ENCODE measurements at places on chromosomes 3 and 15.

- DNase-seq, result no peak
Measured at GRCh38 chr3:170270282-170270881, 48.2 kb downstream of the PRKCI start.

DNA sequence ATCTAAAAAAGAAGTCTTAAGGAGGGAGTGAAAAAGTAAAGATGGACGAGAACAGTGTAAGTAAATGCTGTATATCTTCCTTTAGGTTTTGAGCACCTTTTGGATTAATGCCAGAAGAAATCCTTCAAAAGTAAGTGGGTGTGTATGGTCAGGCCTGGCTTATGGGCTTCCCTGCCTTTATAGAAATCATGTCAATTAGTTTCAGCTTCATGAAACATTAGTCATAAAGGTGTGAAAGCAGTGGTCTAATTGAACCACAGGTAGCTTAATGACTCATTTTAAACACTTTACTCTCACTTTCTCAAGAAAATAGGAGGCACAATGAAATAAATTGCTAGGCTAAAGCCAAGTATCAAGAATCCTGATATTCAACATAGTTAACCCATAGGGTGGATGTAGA, 467.4 kb upstream of the DPPA4 start:
- peak; percentile 5 for DNase-seq

- no peak for DNase-seq
Measured at GRCh38 chr15:83318036-83318435, 33.6 kb upstream of the BNC1 start.

- DNase-seq, result no peak
Measured at GRCh38 chr3:43426388-43426787, 140.0 kb downstream of the SNRK start.

GRCh38 chr3:192482809-192483208, 244.5 kb downstream of the FGF12 start:
- no peak for DNase-seq

DNA sequence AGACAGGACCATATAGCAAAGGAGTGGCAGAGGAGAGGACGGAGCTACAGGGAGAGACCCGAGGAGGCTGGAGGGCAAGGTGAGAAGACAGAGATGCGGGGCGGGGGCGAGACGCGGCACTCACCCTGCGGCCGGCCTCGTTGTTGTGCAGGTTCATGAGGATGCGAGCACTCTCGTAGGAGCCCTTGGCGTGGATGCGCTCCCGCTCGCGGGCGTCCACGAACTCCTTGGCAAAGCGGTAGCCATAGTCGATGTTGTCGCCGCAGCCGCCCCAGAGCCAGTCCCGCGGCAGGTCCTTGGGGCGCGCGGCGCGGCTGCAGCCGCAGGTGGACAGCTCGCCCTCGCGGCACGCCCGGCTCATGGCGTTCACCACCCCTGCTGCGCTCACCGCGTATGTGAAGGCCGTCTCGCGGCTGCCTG, 12.9 kb downstream of the WNT5A start:
- no peak for DNase-seq

DNA sequence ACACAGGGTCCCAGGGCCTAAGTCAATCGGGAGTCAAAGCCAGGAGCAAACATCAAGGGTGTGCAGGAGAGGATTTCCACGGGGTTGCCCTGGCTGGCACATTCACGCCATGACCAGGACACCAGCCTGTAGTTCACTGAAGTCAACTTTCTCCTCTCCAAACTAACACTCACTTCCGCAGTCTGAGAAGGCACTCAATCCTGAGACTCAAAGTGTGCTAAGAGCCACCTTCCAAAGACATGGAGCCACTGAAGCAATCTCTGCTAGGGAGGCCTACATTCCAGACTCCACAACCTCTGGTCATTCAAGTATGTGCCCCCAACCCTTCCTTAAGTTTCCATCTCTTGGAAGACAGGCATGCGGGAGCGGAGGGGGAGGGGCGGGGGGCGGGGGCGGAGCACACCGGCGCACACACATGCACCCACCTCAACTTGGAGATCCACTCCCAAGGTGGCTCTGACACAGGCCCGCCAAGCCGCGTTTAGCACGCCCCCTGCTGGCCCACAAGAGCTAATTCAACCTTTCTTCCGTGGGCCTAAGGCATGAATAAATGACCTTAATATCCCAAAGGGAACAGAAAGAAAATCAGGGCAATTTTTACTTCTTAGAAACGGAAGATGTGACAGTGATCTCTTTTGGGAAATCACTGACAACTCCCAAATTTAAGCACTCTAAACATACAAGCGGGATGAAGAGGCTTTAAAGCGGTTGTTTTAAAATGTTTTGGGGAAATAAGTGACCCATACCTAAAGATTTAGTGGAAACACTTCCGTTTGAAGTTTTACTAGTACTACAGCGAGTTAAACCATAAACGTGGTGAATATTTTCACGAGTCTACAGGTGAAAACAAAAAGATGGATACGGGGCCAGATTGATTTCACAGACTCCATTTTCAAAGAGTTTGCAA, 162.5 kb upstream of the CHRNA7 start:
- peak; percentile 28 for DNase-seq

DNA sequence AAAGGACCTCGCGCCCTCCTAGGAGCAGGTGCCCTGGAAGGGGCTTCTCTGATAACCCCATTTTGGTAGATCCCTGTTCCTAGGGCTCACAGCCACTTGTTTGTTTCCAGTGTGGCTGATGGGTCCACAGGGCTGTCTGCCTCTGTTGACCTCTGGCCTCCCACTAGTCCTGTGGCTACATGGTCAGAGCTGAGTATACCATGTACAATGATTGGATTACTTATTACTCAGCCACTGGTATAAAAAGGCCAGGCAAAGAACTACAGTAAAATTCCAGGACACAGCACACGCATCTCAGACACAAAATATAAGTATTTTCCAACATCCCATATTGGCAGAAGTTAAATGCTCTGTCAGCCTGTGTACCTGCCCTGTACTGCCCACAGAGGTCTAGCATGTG, 277.3 kb downstream of the GABRG3 start:
- no peak for DNase-seq

DNA sequence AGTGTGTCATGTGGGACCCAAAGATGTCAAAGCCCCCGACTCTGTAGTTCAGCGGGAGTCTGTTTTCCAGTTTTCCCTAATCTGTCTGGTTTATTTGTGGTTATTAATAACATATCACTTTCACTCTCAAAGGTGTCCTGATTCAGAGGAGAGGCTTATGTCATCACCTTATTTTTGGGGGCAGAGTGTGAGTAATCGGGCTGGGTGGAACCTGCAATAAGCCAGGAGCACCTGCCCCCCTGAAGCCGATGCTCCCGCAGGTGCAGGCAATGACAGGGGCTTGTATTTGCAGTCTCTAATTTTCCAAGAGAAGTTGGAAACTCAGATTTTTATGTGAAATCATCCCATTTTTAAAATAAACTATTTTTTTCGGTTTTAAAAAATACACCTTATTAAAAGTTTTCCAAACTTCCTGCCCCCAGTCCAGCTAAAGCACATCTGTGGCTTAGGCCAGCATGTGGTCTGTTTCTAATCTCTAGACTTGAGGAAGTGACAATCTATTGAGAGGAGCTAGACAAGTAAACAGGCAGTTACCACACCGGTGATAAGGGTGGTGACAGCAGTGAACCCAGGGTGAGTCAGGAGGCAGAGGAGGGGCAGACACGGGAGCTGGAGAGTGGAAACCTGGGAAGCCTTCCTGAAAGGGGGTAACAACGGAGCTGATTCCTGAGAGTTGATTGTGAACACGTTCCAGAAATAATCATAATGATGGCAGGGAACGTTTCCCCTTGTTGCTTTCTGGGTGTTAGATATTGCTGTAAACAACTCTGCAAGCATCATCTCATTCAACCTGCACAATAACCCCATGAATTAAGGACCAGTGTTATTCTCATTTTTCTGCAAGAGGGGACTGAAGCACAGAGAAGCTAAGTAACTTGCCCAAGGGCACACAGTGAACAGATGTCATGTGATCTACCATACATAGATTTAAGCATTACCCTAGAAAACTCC, 37.2 kb downstream of the BHLHE40 start:
- DNase-seq, result no peak

All from stimulated activated CD4-positive, alpha-beta T cell treated with anti-CD3 and anti-CD28 coated beads, TNF-alpha, amount 100 ng/mL, for 48 hours (primary cell).